ENCODE measurements at places on chromosomes 3 and 15. TPM values are rescaled to one million over a fixed set of nuclear protein-coding genes. Genes with fewer than 3 reads are reported as not detected.
A peak's percentile ranks its signal among the peaks of the same experiment; 100 is the strongest.

DNA sequence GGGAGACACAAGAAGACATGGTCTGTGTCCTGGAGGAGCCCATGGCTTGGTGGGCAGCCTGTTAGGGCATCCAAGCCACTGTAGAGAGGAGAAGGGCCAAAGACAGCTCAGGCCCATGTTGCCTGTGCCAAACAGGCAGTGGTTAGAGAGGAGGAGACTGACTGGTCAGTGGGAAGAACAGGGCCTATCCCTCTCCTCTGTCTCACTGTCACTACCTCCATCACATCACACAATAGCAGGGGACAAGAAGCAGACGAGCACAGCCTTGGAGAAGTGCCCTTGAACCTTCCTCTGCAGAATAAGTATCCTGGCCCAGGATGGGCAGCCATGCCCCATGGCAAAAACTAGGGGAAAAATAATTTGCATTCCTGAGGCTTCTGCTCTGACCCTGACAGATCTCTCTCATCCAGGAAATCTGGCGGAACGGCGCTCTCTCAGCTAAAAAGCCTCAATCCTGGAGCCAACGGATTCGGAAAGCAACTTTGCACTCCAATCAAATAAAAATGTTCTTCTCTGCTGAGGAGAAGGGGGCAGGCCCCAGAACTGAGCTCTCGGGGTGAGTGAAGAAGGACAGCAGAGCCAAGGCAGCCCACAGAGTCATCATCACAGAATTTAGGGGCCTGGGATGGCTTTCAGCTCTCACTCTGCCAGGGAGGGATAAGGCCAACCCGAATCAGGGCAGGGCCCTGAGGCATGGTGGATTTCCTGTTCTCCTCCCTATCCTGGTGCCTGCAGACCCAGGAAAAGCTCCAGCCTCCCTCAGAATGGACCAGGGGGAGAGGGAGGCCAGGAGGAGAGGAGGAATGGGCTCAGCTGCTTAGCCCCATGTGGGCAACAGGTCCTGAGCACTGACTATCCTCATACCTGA, 1.6 kb downstream of the SHF start:
- H3K4me1 ChIP-seq, result peaks cover 20% of the 10 kb centered on the region
- no peaks in the 10 kb centered on the region for H3K36me3 ChIP-seq
- no peak overlapping the region for H3K4me3 ChIP-seq
- peak overlapping the region; percentile 12 for H3K27ac ChIP-seq

GRCh38 chr15:95624100-95624499, 706.4 kb upstream of the NR2F2 start:
- no peak overlapping the region for H3K4me3 ChIP-seq
- H3K27ac ChIP-seq, result no peak overlapping the region
- no peaks in the 10 kb centered on the region for H3K36me3 ChIP-seq
- no peaks in the 10 kb centered on the region for H3K4me1 ChIP-seq

DNA sequence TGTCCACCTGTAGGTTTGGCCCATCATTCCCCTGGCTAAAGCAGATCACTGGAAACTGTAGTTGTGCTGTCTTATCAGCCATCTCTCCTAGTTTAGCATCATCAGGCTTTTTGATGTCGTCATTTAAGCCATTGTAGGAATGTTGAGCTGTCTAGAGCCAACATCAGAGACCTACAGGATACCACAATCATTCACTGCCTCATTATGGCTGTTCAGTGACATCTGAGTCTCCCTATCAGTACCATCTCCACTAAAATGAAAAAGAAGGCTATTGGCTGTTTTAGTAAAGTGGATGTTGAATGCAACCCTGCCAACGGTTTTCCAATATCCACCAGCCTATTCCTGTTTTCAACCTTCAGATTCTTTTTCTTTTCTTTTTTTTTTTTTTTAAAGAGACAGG, 29.2 kb downstream of the RLBP1 start:
- no peak overlapping the region for H3K27ac ChIP-seq
- no peaks in the 10 kb centered on the region for H3K27me3 ChIP-seq
- DNase-seq, result no peak
- H3K4me1 ChIP-seq, result no peaks in the 10 kb centered on the region
- H3K4me3 ChIP-seq, result no peak overlapping the region
- no peaks in the 10 kb centered on the region for H3K36me3 ChIP-seq

- H3K27me3 ChIP-seq, result no peaks in the 10 kb centered on the region
- H3K36me3 ChIP-seq, result no peaks in the 10 kb centered on the region
- DNase-seq, result no peak
- no peak overlapping the region for H3K4me3 ChIP-seq
- H3K4me1 ChIP-seq, result no peaks in the 10 kb centered on the region
- no peak overlapping the region for H3K27ac ChIP-seq
Observed at GRCh38 chr15:43886558-43886957, 59.8 kb downstream of the WDR76 start.

The DUOXA2 gene
- total RNA-seq, result 24.6 TPM

GRCh38 chr3:89452066-89452465, 344.6 kb downstream of the EPHA3 start:
- no peak overlapping the region for H3K27ac ChIP-seq
- no peak overlapping the region for H3K4me3 ChIP-seq
- no peaks in the 10 kb centered on the region for H3K4me1 ChIP-seq
- H3K27me3 ChIP-seq, result no peaks in the 10 kb centered on the region
- DNase-seq, result no peak
- no peaks in the 10 kb centered on the region for H3K36me3 ChIP-seq

DNA sequence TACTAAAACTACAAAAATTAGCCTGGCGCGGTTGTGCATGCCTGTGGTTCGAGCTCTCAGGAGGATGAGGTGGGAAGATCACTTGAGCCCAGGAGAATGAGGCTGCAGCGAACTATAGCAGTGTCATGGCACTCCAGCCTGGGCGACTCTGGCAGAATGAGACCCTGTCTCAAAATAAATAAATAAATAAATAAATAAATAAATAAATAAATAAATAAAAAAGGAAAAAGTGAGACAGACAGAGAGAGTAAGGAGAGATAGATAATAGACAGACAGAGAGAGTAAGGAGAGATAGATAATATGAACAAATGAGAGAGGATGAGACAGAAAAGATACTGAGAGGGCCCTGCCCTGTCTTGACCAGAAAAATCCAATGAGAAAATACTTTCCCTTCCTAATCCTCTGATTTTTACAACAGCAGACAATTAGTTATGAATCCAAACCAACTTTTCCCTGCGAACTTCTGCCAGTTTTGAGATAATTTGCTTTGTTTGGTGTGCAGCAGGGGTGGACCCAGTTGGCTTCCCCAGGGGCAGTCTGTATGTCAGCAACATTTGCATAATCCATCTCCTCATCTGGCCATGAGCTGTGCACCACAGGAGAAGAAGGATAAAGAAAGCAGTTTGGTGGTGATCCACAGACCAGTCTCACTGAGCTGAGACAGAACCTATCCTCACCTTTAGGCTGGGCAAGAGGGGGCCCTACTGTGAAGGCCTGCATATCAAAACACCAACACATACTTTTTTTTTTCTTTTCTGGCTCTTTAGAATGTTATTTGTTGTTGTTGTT, 288.5 kb upstream of the WNT5A start:
- no peaks in the 10 kb centered on the region for H3K4me1 ChIP-seq
- DNase-seq, result no peak
- no peaks in the 10 kb centered on the region for H3K27me3 ChIP-seq
- no peaks in the 10 kb centered on the region for H3K36me3 ChIP-seq
- H3K27ac ChIP-seq, result no peak overlapping the region
- H3K4me3 ChIP-seq, result no peak overlapping the region

GRCh38 chr3:36058404-36059030, 321.8 kb upstream of the STAC start:
- H3K4me3 ChIP-seq, result no peak overlapping the region
- H3K27ac ChIP-seq, result no peak overlapping the region
- H3K36me3 ChIP-seq, result no peaks in the 10 kb centered on the region
- H3K4me1 ChIP-seq, result no peaks in the 10 kb centered on the region

DNA sequence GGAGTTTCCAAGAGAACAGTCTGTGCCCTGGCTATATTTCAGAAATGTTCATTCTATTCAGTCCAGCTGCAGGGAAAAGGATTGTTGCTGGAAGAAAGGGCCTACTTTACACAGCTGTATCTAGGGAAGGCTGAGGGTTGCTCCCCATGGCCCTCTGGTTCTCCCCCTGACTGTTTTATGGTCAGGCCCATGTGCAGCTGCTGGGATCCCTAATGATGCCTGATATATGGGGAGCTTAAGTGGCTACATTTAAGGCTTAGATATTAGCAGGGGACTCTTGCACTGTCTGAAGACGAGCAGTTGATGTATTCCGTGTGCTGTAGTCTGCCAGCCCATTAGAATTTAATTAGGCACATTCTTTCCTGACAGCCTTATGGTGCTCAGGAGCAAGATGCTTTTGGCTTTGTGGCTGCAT, 72.0 kb downstream of the FAM43A start:
- DNase-seq, result no peak
- H3K36me3 ChIP-seq, result no peaks in the 10 kb centered on the region
- peaks cover 8% of the 10 kb centered on the region for H3K27me3 ChIP-seq
- H3K27ac ChIP-seq, result no peak overlapping the region

DNA sequence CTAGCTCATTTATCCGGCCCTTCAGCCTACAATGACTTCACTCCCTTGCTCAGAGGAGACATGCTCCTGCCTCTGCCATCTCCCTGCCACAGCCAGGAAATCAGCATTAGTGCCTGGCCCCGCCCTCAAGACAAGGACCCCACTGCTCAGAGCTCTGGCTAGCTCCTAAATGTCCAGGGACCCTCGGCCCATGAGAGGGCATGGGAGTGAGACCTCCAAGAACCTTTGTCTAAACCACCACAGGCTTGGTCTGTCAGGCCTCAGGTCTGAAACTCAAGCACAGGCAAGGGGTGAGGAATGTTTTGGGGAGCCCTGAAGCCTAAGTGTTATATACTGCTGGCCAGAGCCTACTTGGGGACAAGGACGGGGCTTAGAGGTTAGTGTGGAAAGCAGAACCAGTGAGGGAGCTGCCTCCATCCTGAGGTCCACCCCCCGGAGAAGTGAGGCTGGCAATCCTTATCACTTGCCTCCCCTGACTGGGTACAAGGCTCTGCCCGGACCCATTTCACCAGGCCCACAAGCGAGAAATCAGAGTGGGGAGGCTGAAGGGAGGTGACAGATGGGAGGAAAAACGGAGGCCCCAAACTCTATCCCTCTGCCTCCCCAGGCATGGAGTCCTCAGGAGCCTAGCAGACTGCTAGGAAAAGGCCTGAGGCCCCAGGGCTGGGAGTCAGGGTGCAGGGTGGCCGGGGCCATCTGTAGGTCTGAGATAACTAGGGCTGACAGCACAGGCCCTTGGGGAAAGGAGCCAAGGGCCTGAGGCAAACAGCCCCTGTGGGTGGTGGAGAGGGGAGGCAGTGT, 18.8 kb downstream of the SHF start:
- H3K4me1 ChIP-seq, result peaks cover 12% of the 10 kb centered on the region
- H3K27me3 ChIP-seq, result no peaks in the 10 kb centered on the region
- DNase-seq, result no peak
- H3K27ac ChIP-seq, result no peak overlapping the region
- H3K4me3 ChIP-seq, result no peak overlapping the region

The TTLL13 gene
- total RNA-seq, result not detected

The ARL6 gene
- 8.5 TPM for total RNA-seq

GRCh38 chr15:77542491-77543001, 90.2 kb downstream of the LINGO1 start:
- H3K36me3 ChIP-seq, result no peaks in the 10 kb centered on the region
- no peak overlapping the region for H3K27ac ChIP-seq
- no peak for DNase-seq
- no peaks in the 10 kb centered on the region for H3K27me3 ChIP-seq
- peaks cover 20% of the 10 kb centered on the region for H3K4me1 ChIP-seq

- no peaks in the 10 kb centered on the region for H3K36me3 ChIP-seq
- no peaks in the 10 kb centered on the region for H3K27me3 ChIP-seq
- DNase-seq, result no peak
Observed at GRCh38 chr3:172471903-172472302, 23.6 kb upstream of the GHSR start.

The LZTFL1 gene
- total RNA-seq, result 25.1 TPM

GRCh38 chr15:39860200-39860599, 59.9 kb downstream of the GPR176 start:
- H3K4me3 ChIP-seq, result no peak overlapping the region
- H3K36me3 ChIP-seq, result no peaks in the 10 kb centered on the region
- H3K27me3 ChIP-seq, result no peaks in the 10 kb centered on the region
- no peak overlapping the region for H3K27ac ChIP-seq
- no peaks in the 10 kb centered on the region for H3K4me1 ChIP-seq

DNA sequence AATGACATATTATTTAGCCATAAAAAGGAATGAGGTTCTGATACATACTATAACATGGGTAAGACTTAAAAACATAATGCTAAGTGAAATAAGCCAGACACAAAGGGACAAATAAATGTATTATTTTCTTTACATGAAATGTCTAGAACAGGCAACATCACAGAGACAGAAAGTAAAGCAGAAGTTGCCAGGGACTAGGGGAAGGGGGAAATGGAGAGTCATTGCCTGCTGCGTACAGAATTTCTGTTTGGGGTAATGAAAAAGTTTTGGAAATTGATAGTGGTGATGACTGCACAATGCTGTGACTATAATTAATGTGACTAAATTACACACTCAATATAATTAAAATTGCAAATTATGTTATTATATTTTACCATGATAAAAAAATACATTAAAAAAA, 99.9 kb downstream of the ANO10 start:
- H3K4me3 ChIP-seq, result no peak overlapping the region
- H3K27ac ChIP-seq, result no peak overlapping the region
- no peaks in the 10 kb centered on the region for H3K36me3 ChIP-seq
- no peaks in the 10 kb centered on the region for H3K27me3 ChIP-seq

The GOLIM4 gene
- 67.2 TPM for total RNA-seq

- H3K4me3 ChIP-seq, result no peak overlapping the region
- no peaks in the 10 kb centered on the region for H3K4me1 ChIP-seq
- H3K27ac ChIP-seq, result no peak overlapping the region
- DNase-seq, result no peak
- H3K36me3 ChIP-seq, result no peaks in the 10 kb centered on the region
Observed at GRCh38 chr3:31035681-31036080, 141.2 kb upstream of the GADL1 start.

DNA sequence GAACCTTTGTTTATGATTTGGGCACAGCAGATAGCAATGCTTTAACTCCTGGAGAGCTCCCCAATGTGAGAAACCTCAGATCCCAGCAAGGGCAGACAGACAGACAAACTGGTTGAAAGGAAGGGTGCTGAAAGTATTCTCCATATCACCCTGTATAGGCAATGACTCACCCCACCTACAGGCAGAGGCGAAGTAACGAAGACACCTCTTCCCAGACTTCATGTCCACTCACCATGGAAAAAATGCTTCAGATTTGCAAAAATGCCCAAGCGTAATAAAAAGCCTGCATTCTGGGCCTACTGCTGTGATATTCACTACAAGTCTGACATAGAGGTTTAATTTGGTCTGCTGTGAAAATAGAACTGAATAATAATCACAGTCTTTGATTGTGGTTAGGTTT, 50.5 kb downstream of the THBS1 start:
- no peak overlapping the region for H3K27ac ChIP-seq
- H3K4me1 ChIP-seq, result peaks cover 13% of the 10 kb centered on the region
- no peaks in the 10 kb centered on the region for H3K27me3 ChIP-seq

DNA sequence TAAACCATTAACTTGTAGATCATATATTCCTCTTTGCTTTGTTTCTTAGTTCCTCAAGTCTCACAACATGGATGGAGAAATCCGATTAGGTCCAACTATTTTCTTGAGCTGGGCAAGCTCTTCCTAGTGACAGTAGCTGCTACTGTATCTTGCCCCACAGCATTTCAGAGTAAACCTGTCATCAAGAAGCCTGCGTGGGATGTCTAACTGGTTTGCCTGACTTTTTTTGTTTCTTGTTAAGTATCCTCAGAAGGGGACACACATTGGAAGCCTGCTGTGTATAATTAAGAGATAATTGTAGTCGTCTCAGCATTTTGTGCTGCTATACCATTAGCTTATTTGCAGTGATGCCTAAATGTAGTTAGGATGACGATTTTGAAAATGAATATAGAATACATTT, 29.3 kb upstream of the STT3B start:
- no peaks in the 10 kb centered on the region for H3K4me1 ChIP-seq
- no peak overlapping the region for H3K27ac ChIP-seq
- peaks cover 4% of the 10 kb centered on the region for H3K27me3 ChIP-seq
